ENCODE measurements at places on chromosomes 5 and 9.

DNA sequence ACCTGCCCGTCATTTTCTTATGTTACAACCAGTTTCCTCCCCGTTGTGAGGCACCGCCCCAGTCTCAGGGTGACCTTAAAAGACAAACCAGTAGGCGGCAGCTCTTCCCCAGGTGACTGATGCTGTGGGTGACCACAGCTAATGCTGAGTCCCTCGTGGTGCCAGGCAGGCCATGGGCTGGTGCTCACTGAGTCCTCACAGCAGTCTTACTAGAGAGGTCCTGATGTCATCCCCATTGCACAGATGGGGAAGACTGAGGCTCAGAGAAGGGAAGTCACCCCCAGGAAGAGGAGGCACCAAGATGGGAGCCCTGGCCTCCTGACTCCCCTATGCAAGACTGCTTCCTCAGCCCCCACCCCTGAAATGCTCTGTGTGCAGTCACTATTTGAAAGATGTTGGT, 978 bp downstream of the CFAP157 start:
- no peak for DNase-seq

GRCh38 chr5:136666970-136667620, 301.8 kb upstream of the TRPC7 start:
- no peak for DNase-seq

DNA sequence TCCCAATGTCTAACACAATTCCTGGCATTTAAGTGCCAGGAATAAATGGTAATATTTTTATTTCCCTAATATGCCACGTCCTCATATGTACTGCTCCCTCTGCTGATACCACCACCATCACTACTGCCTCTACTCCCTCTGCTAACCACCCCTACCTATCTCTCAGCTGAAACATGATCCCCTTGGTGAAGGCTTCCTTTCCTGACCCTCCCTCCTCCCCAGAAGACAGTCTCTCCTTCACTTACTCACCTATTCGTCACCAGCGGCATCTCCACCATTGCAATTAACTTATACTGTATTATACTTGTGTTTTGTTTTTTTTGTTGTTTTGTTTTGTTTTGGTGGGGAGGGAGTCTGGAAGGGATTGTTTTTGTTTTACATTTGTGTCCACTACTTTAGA, 4.8 kb downstream of the DENND1A start:
- no peak for DNase-seq

GRCh38 chr5:56185768-56186311, 47.3 kb downstream of the ANKRD55 start:
- no peak for DNase-seq

DNA sequence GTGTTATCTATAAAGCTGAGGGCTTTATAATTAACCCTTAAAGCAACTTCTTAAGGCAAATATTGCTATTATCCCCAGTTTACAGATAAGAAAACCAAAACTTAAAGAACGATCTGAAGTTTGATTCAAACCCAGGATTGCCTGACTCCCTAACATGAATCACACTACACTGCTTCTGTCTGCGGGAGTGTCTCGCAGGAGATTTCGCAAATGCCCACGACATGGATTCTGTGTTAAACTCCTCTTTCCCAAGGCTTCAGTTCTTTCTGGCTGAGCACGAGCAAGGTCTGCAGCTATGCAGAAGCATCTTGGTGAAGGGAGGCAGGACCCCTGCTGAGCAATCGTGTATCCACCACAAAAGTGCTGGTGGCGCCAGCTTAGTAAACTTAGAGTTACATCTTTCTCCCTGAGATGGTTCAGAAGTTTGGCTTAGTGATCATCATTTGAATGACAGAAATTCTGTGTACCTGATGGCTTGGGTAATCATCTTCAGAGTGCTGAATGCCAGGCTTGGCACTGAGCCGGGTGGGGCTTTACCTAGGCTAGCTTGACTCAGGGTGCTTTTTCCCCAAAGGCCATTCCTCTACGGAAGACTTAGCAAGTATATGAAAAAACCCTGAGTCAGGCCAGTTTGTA, 81.4 kb upstream of the PIK3R1 start:
- DNase-seq, result no peak

DNA sequence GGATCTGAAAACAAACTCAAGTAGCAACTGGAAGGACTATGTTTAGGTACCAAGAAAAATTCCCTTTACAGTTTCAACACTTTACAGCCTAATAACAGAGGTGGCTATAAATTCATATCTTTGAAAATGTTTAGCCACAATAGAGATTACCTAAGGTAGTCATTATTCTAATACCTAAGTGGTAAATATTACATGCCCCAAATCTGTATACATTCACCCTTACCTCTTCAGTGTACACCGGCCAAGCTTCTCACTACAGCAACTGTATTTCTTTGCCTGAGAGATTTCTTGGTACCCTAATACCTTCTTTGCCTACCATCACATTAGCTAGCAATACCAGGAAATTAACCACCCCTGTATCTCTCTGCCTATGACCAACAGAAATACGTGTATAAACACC, 154.0 kb downstream of the RFX3 start:
- DNase-seq, result no peak

GRCh38 chr5:31531543-31531887, 378 bp downstream of the DROSHA start:
- DNase-seq, result peak; percentile 6

- DNase-seq, result no peak
Measured at GRCh38 chr5:141855265-141856036, 22.8 kb downstream of the PCDH1 start.

DNA sequence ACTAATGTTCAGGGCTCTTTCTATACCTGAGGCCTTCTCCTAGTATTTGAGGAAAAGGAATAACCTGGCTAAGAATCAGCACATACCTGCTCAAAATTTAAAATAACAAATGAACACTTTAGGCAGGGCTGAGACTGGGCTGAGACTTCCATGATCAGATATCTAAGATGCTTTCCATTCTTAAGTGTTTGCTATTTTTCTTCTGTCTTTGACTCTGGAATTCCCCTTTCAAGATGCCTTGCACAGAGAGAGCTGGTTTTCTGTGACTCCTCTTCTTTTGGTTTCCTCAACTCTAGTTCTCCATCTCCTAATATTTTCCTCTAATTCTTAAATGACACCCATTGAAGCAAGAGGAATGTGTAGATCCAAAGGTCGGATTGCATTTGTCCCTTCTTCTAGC, 61.1 kb downstream of the DPYSL3 start:
- DNase-seq, result no peak

- no peak for DNase-seq
Measured at GRCh38 chr5:59785676-59786333, 107.7 kb downstream of the PDE4D start.

- no peak for DNase-seq
Measured at GRCh38 chr5:136058039-136058971, 29.5 kb downstream of the TGFBI start.

- no peak for DNase-seq
Measured at GRCh38 chr5:143251946-143252345, 151.5 kb downstream of the NR3C1 start.

GRCh38 chr9:40927851-40928802, 200.4 kb downstream of the FOXD4L6 start:
- DNase-seq, result no peak

DNA sequence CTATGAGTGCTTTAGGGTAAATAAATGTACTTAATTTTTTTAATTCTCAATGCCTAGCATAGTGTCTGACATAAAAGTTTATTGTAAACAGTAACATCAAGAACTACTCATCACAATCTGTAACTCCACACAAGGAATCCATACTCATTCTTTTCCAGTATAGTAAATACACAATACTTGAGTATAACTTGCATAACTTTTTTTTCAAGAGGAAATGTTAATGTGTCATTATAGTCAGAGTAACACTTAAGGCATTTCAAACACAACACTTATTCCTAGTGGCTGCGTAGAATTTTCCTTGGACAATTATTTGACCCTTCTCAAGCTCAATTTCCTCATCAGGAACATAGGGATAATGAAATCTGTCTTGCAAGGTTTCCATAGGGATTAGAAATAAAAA, 584.3 kb downstream of the CAAP1 start:
- no peak for DNase-seq

- no peak for DNase-seq
Measured at GRCh38 chr9:98067184-98067583, 10.7 kb downstream of the NANS start.

- DNase-seq, result no peak
Measured at GRCh38 chr9:20854444-20854843, 170.4 kb downstream of the FOCAD start.

DNA sequence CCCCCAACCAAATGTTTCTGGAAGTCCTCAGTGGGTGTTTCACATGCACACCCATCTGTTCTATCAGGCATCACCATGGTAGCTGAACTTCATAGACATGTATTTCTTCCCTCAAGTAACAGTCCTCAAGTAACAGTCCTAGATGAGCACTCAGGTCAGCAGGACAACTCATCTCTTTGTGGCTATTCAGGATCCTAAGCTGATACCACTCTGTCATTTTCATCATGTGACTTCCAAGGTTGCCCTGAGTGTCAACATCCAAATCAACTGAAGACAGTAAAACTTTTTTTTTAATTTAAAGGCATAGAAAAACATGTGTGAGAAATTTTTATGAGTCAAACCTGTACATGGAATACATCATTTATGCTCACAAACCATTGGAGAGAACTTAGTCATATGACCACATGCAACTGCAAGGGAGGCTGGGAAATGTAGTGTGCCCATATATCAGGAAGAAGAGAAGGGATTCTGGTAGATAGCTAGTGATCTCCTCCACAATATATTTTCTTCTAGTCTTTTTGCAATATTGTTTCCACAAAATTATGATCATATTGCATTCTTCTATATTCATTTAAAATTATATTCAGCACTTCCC, 64.2 kb upstream of the FST start:
- no peak for DNase-seq

GRCh38 chr9:109421026-109421970, 76.8 kb downstream of the PTPN3 start:
- no peak for DNase-seq

DNA sequence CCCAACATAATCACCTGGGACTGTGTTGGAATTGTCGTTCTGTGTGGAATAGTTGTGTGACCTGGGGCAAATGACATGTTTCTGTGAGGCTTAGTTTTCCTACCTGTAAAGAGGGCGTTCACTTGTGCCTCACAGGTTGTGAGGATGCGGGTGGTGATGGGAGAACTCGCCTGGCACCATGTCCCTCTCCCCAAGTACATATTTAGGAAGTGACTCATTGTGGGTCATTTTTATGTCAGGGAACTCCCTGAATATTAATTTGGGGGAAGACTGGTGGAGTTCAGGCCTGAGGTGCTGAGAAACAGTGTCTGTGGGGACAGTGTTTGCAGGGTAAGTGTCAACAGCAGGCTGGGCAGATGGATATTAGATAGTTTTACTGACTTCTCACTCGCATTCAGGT, 144.7 kb downstream of the KDM4C start:
- no peak for DNase-seq

DNA sequence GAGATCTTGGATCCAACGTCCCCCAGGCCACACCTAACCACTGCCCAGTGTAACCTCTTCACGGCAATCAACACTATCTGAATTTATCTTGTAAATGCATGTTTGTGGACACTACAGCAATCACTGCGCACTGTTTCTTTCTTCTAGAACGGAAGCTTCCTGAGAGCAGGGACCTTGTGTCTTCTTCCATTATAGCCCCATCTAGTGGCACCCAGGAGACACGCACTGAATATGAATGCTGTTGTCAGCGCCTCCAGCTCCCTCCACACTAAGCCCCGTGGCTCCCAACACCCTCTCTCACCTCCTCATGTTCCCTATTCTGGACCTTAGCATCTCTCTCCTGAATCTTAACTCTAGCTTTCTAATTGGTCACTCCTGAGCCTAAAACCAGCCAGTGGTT, 72.7 kb downstream of the SMIM23 start:
- no peak for DNase-seq

GRCh38 chr5:176769911-176770310, 40.4 kb upstream of the UNC5A start:
- no peak for DNase-seq

DNA sequence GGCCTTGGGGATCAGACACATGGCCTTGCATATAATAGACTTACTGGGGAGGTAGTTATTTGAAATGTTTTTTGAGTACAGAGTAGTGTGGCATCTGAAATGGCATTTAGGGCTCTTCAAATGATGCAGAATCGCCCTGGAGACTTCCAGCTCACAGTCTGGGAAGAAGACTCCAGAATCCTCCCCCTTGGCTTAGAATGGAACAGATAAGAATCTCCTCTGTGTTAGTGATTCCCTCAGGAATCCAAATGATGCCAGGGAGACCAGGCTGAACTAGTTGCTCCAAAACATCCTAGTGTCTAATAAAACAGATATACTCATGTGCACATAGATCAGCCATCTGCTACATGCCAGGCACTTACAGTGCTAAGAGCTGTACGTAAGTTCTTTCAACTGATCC, 38.6 kb upstream of the SMC5 start:
- DNase-seq, result no peak

DNA sequence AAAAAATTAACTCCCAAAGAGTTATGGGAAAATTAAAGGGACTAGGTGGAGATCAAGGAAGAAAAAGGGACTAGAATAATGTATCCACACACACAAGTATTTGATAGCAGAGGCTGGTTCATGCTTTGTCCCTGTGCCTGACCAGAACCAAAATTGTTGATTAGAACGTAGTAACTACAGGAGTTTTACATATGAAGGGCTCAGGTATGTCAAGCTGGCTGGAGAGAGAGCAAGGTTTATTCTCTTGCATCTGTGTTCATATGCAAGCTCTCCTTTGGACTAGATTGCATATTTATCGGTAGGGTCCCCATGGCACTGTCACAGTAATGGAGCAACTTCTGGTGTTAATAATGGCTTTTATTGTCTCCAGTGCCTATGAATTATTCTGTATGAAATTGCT, 239.9 kb upstream of the TRPM3 start:
- DNase-seq, result no peak

DNA sequence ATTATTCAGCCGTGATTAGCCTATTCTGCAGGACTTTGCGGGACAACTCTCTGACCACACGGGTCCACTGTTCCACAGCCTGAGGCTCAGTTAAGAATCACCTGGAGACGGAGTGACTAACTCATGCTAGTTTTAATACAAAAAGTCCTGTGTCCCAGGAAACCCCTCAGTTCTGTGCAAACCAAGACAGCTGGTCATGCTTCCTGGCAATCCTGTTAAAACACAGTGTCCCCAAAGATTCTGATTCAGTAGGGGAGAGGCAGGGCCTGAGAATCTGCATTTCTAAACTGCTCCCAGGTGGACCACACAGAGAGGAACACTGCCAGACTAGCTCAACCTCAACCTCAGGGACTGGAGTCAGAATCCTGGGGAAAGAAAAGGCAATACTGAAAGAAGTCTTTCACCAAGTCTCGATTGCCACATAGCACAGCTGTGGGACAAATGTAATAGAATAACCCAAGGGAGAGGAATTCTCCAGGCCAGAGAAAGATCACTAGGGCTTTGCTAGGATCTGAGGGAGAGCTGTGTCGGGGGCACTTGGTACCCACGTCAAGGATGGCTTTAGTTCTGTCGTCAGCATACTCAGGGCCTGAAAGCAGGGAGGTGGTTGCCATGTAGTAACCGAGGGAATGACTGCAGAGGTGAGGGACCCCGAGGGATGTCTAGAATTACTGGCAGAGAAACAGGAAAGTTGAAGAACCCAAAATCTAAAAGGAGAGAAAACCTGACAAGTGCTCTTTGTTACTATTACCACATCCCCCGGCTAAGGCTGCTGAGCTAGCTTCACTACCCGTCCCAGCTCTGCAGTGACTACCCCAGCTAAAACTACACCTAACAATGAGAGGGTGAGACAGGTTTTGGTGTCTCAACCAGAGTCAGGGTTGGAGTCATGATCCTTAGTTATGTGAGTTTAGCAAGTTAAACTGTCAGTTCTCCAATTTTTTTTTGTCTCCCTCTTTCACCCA, 8.6 kb downstream of the SUSD1 start:
- no peak for DNase-seq

- no peak for DNase-seq
Measured at GRCh38 chr5:132608107-132608506, 49.9 kb upstream of the IL13 start.

GRCh38 chr5:9712506-9712905, 82.4 kb upstream of the TAS2R1 start:
- no peak for DNase-seq

All from activated T-cell treated with anti-CD3 and anti-CD28 coated beads for 4 hours (primary cell).